ENCODE measurements at places on chromosomes 2 and 18.

DNA sequence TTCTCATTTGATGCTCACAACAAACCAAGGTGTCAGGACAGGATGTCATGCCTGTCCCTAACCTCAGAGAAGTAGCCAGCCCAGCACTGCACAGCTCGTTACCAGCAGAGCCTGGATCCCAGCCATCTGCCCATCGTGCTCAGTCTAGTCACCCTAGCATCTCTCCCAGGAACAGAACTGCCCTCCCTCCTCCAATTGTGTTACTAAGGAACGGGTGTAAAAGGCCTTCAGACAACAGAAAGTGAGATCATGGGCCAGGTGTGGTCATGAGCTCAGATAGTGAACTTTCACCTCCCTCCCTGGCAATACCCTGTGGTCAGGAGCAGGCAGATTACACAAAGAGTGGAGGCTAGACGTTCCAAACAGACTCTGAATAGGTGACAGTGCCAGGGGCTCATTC is 111.8 kb upstream of the PPP1CB start:
- DNase-seq = no peak

DNA sequence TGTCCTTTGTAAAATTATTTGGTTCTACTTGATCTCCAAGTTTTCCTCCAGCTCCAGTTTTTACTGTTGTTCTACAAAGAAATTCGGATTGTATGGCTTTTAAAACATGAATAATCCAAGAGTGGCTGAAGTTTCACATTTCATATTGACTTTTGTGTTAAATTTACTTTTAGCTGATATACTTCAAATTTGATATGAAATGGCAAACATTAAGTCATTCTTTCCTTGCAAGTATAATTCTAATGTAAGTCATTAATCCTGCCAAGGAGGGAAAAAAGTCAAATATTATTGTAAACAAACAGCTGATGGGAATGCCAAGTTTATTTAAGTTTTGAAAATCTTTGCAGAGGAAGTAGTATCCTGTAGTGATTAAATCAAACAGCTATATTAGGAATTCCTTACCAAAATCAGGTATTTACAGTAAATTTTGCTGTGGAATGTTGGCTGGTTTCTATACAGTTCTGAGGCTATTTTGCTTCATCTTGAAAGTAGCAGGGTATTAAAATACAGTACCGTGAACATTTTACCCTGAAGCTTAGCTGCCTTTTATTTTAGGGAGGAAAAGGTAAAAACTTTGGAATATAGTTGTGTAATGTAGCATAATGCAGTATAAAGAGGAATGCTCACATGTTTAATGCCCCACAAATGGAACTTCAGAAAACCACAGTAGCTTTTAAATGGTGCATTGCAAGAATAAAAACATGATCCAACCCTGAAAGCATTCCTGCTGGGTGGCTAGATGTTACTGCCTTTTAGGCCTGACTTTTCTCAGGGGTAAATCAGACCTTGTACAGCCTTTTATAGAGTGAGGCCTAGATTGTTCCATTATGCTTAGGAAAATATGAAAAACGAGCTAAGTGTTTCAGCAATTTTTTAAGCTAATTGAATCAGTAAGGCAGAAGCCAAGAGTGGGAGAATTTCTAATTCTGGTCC is 62.7 kb upstream of the NT5C1B start:
- DNase-seq = no peak

DNA sequence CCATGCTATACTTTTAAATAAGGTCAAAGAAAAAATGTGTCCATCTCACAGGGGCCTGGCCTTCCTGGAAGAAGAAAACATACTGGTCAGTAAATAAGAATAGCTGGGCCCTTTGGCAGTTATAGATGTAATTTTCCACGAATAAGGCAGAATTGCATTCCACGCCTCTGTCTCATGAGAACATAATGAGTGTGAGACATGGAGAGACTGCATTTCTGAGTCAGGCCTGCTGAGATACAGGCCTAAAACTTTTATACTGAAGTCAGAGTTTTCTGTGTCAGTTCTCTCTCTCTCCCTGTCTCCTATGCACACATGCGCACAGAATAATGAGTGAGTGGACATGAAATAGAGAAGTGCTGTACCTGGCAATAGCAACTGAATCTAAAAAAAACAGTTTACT is 20.4 kb upstream of the IL1R1 start:
- DNase-seq = no peak

GRCh38 chr2:153818242-153818641 is 53.5 kb upstream of the GALNT13 start:
- DNase-seq = no peak

DNA sequence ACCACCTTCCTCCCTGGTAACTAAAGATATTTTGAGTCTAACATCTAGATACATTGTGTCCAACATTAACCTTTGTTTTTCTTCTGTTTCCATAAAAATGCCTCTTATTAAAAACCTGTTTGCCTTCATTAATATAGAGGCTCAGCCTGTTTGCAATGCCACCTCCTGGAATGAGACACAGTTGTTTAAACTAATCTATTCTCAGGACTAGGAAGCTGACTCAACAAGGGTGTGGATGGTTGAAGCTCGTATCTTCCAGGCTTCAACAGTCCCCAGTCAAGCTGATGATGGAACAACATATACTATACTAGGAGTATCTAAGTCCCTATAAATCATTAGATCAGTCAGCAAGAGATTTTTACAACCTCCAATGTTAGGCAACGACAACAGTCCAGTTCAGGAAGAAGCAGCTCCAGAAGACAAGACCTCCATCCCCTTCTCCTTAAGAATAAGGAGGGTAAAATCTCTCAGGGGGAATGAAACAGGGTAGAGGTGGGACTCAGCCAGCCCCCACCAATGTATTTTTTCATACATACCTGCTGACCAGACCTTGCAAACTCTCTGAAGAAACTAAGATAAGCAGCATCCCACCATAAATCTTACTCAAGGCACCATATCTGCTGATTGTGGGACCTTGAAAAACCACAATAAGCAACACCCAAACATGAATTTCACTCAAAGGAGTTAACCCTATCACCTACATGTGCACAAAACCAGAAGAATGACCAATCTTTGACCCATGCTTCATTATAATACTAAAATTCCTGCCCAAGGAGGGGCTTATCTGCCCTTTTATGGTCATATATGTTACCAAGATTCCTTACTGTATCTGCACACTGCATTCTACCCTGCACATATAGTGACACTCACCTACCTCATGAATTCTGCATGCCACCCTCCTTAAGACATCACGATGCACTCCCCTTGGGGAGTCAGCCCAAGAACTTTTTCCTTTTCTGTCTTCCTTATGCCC is 21.4 kb downstream of the ZNF24 start:
- no peak for DNase-seq

DNA sequence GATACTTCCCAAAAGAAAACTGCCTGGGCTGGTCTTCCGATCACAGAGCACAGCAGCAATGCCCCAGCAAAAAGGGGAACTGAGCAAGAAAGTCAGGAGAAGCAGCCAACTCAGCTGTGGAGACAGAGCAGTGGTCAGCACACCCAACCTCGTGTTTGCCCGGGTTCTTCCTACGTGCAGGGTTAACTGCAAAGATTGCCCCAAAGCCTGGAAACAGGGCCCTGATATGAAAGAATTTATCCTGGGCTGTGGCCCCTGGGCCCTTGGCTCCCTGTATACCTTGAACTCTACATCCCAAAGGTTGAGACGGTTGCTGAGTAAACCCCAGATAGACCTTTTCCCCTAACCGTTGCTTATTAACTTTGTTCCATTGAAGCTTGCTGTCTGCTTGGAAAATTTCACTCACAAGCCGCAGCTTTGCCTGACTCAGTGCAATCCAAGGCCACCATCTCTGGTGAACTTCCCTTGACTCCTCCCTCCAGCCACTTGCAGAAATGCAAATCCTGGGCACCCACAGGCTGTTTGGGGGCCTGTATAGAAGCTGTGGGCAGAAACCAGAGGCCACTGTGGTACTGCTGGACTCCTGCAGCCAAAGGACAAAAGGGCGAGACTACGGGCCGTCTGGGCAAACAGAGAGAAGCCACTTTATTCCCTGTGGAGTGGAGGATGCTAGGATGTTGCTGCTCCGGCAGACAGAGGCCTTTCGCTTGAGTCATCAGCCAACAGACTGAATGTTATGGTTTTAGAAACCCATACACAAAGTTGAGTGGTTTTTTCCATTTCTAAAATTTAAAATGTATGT is 18.2 kb downstream of the NRP2 start:
- DNase-seq = no peak

Data from GM12891 (cell line).